ENCODE measurements at places on chromosomes 6 and 20.
A peak's percentile ranks its signal among the peaks of the same experiment; 100 is the strongest.

DNA sequence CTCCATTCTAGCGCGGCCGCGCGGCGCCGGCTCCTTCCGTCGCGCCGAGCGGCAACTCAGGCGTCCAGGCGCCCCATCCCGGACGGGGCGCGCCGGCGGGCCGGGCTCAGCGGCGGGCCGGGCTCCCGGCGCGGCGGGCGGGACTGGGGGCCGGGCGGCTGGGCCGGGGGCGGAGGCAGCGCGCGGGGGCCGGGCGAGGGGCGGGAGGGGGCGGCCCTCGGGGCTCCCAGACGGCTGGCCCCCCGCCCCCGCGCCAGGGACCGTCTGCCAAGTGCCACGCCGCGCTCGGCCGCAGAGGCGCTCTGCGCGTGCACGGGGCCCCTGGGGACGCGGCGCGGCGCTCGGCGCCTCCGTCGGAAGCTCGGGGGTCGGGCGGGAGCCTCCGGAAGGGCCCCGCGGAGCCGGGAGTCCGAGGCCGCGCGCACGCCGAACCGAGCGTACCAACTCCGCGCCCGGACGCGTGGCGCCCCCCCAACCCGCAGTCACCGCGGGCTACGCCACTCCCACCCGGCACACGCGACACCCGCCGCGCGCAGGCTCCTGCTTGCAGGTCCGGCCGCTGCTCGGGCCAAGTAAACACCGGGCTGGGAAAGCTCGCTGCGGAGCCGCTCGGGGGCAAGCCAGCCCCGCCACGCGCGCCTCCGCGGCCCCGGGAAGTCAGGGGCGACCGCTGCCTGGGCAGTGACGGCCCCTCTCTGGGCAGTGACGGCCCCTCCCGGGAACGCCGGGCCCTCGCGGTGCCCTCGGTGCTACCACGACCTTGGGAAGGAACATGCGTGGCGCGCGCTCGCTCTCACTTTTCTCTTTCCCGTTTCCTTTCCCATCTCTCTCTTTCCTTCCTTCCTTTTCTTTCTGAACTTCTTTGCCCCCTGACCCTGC is at the start of gene PREX1:
Gene PREX1 (minus strand): TSS at position 145 of the 879 bp plus-strand sequence. CDS start 139 bp downstream, at position 6.
- DNase-seq: peak; percentile 46

- peak; percentile 60 for DNase-seq
Observed at GRCh38 chr6:42569102-42570028, 5.5 kb downstream of the UBR2 start.

DNA sequence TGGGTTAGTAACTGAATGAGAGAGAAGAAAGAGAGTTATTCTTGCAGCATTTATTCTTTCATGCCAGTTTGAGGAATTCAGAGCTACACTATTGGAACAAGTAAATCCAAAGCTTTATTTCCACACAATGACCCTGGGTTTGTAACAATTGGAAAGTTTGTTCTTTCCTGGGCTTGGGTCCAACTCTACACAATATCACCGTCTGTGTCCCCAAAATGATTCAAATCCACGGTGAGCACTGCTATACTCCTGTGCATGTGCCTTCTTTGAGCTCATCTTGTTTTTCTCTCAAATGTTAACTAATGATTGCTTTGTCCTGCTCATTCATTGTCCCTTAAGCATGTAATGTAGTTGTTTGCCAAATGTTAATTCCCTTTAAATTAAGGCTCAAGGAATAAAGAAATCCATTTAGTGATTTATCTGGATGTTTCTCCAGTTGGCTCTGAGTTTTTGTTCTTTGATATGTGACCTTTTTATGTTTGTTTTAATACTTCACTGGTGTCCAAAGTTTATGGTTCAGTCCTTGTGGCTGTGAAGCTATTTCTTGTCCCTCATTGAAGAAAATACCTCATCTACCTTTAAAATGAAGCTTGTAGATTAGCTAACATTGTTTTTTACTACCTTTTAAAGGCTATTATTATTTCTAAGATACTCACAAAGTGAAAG is 20.5 kb upstream of the CRISP3 start:
- DNase-seq: no peak

- DNase-seq: no peak
Observed at GRCh38 chr6:161199850-161200249, 74.0 kb downstream of the AGPAT4 start.

- no peak for DNase-seq
Observed at GRCh38 chr6:1993042-1993441, 252.4 kb downstream of the GMDS start.

DNA sequence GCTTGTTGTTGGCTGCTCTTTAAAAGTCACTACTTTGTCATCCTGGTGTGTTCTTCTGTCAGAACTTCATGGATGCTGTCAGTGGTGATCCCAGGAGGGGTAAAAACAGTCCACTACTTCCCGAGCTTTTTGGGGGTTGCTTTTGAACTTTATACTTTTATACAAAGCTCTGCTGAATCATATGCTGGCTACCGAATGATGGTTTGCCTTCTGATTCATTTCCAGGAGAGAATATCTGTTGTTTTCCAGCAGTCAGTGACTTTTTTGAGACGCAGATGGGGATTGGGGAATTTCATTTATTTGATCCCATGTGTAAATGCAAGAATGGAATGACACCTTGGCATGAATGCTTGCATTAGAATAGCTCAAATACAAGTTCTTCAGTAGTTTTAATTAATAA is 32.7 kb upstream of the COL10A1 start:
- no peak for DNase-seq

DNA sequence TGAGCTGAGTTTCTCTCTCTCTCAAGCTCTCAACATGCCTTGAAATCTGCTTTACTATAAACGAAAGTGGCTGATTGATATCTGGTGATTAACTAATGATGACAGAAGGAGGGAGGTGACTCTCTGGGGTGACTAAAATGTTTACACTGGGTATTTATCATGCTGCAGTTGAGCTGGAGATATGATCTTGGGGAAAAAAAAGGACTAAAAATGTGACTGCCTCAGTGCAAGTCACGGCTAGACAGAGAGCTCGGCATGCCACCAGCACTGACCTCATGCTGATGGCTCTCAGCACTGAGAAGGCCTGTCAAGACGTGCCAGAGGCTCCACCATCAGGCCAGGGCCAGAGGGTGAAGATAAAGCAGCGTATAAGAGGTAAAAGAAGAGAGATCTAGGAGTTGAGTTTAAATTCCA is 103.1 kb upstream of the SPACA1 start:
- DNase-seq: peak; percentile 41

GRCh38 chr6:68880050-68880813 is 245.2 kb downstream of the ADGRB3 start:
- DNase-seq: no peak

DNA sequence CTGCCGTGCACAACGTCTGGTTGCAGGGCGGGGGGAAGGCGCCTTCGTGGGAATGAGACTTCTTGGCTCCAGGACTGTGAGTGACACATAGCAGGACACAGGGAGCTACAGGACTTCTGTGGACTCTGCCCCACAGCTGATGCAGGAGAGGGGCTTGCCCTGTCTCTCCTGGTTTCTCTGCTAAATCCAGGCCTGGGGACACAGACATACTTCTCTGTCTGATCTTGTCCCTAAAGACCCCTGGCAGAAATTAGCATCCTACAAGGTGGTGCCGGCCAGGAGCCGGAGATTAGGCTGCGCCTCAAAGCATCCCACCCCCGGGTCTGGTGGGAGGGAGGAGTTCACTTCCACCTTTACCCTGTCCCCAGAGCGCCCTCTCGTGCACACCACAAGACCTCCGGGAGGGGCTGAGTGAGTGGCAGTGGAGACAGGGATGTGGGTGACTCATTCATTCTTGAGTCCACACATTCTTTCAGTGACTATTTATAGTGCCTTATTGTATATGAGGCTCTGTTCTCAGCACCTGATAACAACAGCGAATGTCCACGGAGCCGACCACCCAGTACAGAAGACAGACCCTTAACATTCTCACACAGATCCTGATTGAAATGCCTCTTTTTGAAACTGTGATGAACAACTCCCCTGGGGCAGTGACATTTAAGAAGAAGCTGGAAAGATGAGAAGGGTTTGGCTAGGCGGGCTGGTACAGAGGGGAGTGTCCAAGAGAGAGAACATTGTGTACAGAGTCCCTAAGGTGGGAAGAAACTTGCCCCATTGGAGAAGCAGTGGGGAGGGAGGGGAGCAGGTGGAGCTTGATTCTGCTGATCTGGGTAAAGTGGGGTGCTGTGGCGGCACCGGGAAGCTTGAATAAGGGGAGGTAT is 39.0 kb downstream of the GMPR start:
- DNase-seq: peak; percentile 64

- DNase-seq: peak; percentile 84
Observed at GRCh38 chr6:43804550-43805223, 34.7 kb downstream of the VEGFA start.

DNA sequence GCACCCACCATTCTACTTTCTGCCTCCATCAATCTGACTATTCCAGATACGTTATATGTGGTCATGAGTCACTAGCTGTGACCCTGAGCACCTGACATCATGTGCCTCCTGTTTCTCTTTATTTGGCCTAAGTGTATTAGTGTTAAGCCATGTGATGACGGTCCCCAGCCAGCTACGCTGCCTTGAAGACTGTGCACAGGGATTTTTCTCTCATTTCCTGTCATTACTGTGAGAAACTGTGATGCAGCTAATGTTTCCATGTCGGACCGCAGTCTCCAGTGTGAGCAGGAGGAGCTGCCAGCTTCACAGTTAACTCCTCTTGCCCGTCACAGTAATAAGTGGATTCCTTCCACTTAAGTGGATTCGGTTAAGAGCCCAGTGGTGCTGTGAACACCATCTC is 9.9 kb upstream of the SPATS1 start:
- DNase-seq: no peak

Data from LoVo (cell line).